ENCODE measurements at places on chromosomes 2 and 18. TPM values are rescaled to one million over a fixed set of nuclear protein-coding genes. Genes with fewer than 3 reads are reported as not detected.

CRYGC gene
- total RNA-seq: not detected

SERPINB7 gene
- not detected for total RNA-seq

SOX11 gene
- not detected for total RNA-seq

DNA sequence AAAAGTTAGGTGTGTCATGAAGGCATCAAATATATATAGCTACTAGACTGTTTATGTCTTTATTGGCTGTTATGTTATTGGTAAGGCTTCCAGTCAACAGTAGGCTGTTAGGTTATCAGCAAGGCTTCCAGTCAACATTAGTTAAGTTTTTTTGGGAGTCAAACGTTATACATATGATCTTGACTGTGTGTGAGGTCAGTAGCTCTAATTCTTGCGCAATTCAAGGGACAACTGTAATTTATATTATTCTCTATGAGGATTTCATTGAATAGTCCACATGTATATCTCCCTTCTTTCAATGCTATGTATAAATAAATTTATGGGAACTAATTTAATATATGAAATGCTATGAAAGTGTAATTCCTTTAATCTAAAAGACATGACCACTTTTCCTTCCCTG is 757.5 kb upstream of the TMEFF2 start:
- no peak overlapping the region for H3K27ac ChIP-seq
- DNase-seq: no peak
- H3K4me1 ChIP-seq: no peaks in the 10 kb centered on the region
- no peaks in the 10 kb centered on the region for H3K36me3 ChIP-seq
- no peaks in the 10 kb centered on the region for H3K27me3 ChIP-seq

DNA sequence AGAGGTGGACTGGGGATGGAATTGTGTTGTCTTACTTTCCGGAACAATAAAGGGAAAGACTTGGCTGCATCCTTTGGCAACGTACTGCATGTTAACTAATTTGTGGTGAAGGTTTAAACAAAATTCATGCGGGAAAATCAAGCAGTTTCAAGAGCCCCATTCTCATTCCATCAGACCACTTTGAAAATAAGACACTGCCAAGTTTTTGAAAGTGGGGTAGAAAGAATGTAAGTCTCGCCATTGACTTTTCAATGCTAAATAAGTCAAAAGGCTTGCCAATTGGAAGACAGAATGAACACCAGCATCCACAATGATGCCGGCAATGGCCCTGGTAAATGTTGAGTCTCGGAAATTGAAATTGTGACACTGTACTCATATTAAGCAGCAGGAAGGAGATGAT is 322.0 kb downstream of the RND3 start:
- no peaks in the 10 kb centered on the region for H3K4me1 ChIP-seq
- no peaks in the 10 kb centered on the region for H3K36me3 ChIP-seq
- H3K27ac ChIP-seq: no peak overlapping the region
- H3K27me3 ChIP-seq: no peaks in the 10 kb centered on the region

DNA sequence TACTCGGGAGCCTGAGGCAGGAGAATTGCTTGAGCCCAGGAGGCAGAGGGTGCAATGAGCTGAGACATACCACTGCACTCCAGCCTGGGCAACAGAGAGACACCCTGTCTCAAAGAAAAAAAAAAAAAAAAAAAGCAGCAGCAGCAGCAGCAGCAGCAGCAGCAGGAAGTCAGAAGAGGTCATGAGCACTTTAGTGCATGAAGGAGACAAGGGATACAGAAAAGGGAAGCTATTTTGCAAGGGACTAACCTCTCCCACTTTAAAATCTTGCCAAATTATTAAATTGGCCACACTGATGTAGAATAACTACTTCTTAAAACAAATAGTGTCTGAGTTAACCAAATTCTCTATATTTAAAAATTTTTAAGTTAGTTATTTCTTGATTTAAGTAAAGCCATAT is 113.4 kb upstream of the PDE1A start:
- no peak overlapping the region for H3K4me3 ChIP-seq
- H3K4me1 ChIP-seq: peaks cover 3% of the 10 kb centered on the region
- no peak overlapping the region for H3K27ac ChIP-seq
- H3K36me3 ChIP-seq: no peaks in the 10 kb centered on the region

GRCh38 chr2:127695491-127696472 is 5.5 kb upstream of the SFT2D3 start:
- peaks cover 3% of the 10 kb centered on the region for H3K27me3 ChIP-seq
- no peak overlapping the region for H3K4me3 ChIP-seq
- H3K27ac ChIP-seq: no peak overlapping the region
- peaks cover 6% of the 10 kb centered on the region for H3K36me3 ChIP-seq
- no peak for DNase-seq
- H3K4me1 ChIP-seq: peaks cover 6% of the 10 kb centered on the region

DNA sequence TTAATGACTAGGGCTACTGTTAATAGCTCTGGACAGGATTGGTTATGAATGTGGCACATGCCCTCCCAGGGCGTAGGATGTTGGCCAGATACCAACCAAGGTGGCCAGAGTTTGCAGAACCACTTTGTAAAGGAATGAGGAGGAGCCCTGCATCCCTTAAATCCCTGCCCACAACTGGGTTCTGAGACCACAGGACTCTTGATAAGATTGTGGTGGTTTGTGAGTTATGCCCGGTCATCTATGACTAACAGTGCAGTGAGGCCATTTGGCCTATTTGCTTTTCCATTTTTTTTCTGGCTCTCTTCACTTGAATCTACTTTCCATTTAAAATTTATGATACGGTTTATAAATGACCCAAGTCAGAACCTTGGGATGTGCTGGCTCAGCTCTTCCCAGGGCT is 294.5 kb downstream of the PRKCE start:
- H3K4me1 ChIP-seq: no peaks in the 10 kb centered on the region
- H3K36me3 ChIP-seq: no peaks in the 10 kb centered on the region
- peaks cover 7% of the 10 kb centered on the region for H3K27me3 ChIP-seq
- H3K27ac ChIP-seq: no peak overlapping the region
- no peak overlapping the region for H3K4me3 ChIP-seq
- DNase-seq: no peak

GRCh38 chr2:135096665-135097446 is 44.8 kb downstream of the RAB3GAP1 start:
- H3K4me3 ChIP-seq: no peak overlapping the region
- H3K36me3 ChIP-seq: peaks cover 24% of the 10 kb centered on the region
- H3K27me3 ChIP-seq: no peaks in the 10 kb centered on the region
- H3K27ac ChIP-seq: no peak overlapping the region
- H3K4me1 ChIP-seq: peaks cover 15% of the 10 kb centered on the region

DNA sequence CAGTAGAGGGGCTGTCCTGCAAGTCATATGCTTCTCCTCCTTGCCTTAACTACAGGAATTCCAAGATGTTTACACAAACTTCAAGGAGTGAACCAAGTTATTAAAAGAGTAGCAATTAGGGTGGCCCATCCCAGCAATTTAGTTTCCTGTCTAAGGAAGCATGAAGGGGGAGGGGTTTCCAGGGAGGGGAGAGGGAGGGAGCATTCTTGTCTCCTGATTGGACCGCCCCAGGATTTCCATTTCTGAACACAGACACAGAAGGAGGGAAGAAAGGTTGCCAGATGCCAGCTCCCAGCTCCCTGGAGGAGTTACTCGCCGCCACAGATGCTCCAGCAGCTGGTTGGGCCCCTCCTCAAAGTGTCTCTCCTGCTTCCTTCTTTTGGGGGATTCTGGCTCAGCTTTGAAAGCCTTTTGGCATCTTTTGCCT is 107.6 kb downstream of the TRIB2 start:
- peaks cover 3% of the 10 kb centered on the region for H3K4me1 ChIP-seq
- no peak overlapping the region for H3K4me3 ChIP-seq
- no peak for DNase-seq
- H3K27me3 ChIP-seq: peaks cover 27% of the 10 kb centered on the region
- H3K27ac ChIP-seq: no peak overlapping the region
- no peaks in the 10 kb centered on the region for H3K36me3 ChIP-seq

DNA sequence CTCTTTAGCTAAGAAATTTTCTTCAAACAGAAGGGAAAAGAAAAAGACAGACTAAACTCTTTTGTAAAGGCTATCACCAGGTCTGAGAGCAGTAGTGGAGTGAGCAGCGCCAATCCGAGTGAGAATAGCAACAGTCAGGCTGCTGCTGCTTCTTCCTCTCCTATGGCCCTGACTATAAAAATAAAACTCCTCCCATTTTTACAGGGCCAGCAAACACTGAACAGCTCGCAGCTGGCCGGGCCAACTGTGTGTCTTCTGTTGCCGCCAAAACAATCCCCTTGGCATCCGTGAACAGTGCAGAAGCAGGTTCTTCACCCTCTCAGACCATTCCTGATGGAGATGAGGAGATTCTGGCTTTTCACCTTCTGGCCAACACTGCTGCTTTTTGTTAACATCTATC is 124.5 kb downstream of the CNTNAP5 start:
- no peak for DNase-seq
- H3K4me3 ChIP-seq: no peak overlapping the region
- H3K27me3 ChIP-seq: no peaks in the 10 kb centered on the region
- H3K4me1 ChIP-seq: no peaks in the 10 kb centered on the region

- DNase-seq: no peak
- H3K4me3 ChIP-seq: no peak overlapping the region
- peaks cover 38% of the 10 kb centered on the region for H3K36me3 ChIP-seq
- H3K27ac ChIP-seq: no peak overlapping the region
- peaks cover 11% of the 10 kb centered on the region for H3K4me1 ChIP-seq
- H3K27me3 ChIP-seq: no peaks in the 10 kb centered on the region
Measured at GRCh38 chr2:171389325-171389724, 44.5 kb downstream of the METTL8 start.

GRCh38 chr2:43402452-43402937 is 176.1 kb upstream of the ZFP36L2 start:
- no peaks in the 10 kb centered on the region for H3K27me3 ChIP-seq
- H3K36me3 ChIP-seq: peaks cover 10% of the 10 kb centered on the region
- H3K27ac ChIP-seq: no peak overlapping the region
- DNase-seq: no peak
- H3K4me1 ChIP-seq: peaks cover under 1% of the 10 kb centered on the region

DNA sequence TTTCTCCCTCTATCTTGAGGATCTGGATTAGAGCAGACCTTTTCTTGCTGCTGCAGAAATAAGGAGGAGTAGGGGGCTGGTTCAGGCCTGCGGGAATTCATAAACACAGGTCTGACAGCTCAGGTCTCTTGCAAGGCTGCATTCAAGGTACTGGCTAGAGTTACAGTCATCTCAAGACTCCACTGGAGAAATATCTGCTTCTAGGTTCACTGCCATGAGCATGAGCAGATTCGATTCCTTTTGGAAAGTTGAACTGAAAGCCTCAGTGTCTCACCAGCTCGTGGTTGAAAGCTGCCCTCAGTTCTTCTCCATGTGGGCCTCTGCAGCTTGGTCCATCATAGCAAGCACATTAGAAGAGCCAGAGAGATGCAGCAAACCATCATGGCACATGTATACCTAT is 124.4 kb upstream of the SETBP1 start:
- H3K4me3 ChIP-seq: no peak overlapping the region
- H3K36me3 ChIP-seq: no peaks in the 10 kb centered on the region
- peaks cover 10% of the 10 kb centered on the region for H3K27me3 ChIP-seq

GRCh38 chr2:135130751-135131150 is 78.7 kb downstream of the RAB3GAP1 start:
- no peak overlapping the region for H3K4me3 ChIP-seq
- H3K36me3 ChIP-seq: peaks cover 41% of the 10 kb centered on the region
- peak overlapping the region; percentile 0 for H3K27ac ChIP-seq
- DNase-seq: no peak

DNA sequence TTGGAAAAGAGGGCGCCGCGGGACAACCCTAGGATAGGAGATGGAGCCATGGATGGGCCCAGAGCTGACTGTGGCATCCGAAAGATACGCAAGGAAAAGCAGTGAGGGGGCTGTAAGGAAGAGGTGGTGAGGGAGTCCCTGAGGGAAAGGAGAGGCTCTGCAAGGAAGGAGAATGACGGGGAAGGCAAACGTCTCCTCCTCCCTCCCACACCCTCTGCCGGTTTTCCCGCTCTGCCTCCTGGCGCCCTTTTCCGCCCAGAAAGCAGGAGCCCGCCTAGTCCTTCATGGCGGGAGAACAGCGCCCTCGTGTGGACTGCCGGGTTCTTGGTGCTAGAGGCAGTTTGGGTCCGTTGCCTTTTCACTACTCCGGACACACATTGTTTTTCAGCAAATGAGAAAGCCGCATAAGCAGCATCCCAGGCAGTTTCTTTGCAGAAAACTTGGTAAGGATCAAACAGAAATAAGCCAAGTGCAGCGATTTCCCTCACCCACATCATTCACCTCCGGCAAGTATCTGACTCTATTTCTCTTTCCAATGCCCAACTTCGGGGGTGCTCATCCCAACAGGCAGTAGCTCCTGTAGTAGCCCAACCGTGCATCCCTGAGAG is 200.4 kb downstream of the INO80D start:
- H3K27me3 ChIP-seq: peaks cover 12% of the 10 kb centered on the region
- no peak overlapping the region for H3K4me3 ChIP-seq
- no peaks in the 10 kb centered on the region for H3K4me1 ChIP-seq
- H3K36me3 ChIP-seq: no peaks in the 10 kb centered on the region
- peak; percentile 75 for DNase-seq
- no peak overlapping the region for H3K27ac ChIP-seq

DNA sequence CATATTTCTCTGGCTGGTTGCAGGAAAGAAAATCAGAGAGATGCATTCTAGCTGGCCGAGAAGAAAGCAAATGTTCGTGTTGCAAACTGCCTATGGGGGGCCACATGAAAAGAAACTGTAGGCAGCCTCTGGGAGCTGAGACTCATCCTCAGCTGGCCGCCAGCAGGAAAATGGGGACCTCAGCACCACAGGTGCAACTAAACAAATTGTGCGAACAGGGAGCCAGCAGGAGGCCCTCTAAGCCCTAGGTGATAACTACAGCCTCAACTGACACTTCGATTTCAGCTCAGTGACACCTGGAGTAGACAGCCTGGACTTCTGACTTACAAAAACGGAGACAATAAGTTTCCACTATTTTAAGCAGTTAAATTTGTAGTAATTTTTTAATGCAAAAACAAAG is 107.3 kb downstream of the DTNB start:
- no peak overlapping the region for H3K4me3 ChIP-seq
- peaks cover 15% of the 10 kb centered on the region for H3K4me1 ChIP-seq
- DNase-seq: no peak
- H3K36me3 ChIP-seq: peaks cover 8% of the 10 kb centered on the region

DNA sequence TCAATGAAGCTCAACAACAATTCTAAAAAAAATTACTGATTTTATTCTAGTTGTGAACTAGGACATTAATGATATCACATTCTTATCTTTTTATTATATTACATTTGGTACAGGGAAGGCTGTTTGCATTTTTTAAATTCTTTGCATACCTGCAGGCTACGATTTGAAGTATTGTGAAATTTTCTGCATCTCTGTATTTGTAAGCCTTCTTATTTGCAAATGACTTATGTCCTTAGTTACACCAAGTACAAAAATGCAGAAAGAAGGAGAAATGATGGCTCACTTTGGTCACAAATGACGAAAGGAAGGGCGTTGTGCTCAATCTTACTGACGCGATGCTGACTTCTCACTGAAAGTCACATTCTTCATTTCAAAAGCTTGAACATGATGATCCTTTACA is 227.5 kb upstream of the SOX11 start:
- DNase-seq: no peak
- no peaks in the 10 kb centered on the region for H3K4me1 ChIP-seq
- H3K36me3 ChIP-seq: no peaks in the 10 kb centered on the region
- no peak overlapping the region for H3K4me3 ChIP-seq
- H3K27ac ChIP-seq: no peak overlapping the region
- no peaks in the 10 kb centered on the region for H3K27me3 ChIP-seq
